ENCODE measurements at places on chromosomes 11 and 22. TPM values are rescaled to one million over a fixed set of nuclear protein-coding genes. Genes with fewer than 3 reads are reported as not detected.

PKNOX2 gene
- 14.5 TPM for total RNA-seq

DNA sequence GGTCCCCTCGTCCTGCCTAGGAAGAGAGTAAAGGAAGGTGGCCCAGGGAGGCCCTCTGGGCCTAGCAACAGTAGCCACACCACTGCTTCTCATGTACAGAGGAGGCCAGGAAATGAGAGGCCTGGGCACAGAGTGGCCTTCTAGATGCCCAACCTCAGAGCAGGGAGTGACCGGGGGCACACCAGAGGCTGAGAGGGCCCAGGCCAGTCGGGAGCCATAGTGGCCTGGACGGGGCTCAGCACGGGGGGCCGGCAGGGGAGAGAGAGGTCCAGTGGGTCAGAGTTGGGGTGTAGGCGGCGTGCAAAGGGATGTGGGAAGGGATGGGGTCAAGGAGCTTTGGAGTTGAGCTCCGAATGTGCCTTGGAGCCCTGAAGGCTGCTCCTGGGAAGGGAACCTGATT lies 25.0 kb upstream of the MYEOV start:
- H3K4me3 ChIP-seq = no peak overlapping the region
- no peaks in the 10 kb centered on the region for H3K27me3 ChIP-seq
- H3K27ac ChIP-seq = no peak overlapping the region
- no peak for DNase-seq

LRRC10B gene
- total RNA-seq = 0.64 TPM

- H3K36me3 ChIP-seq = peaks cover 98% of the 10 kb centered on the region
- no peak overlapping the region for H3K4me3 ChIP-seq
- no peak for DNase-seq
- no peaks in the 10 kb centered on the region for H3K4me1 ChIP-seq
- H3K27me3 ChIP-seq = no peaks in the 10 kb centered on the region
Measured at GRCh38 chr22:40911772-40912171, 39.4 kb upstream of the RBX1 start.

GRCh38 chr11:125675196-125675595 lies 5.5 kb downstream of the ACRV1 start:
- H3K27ac ChIP-seq = no peak overlapping the region
- no peaks in the 10 kb centered on the region for H3K36me3 ChIP-seq
- no peaks in the 10 kb centered on the region for H3K27me3 ChIP-seq
- H3K4me3 ChIP-seq = no peak overlapping the region

RAB39A gene
- 0.37 TPM for total RNA-seq

- no peaks in the 10 kb centered on the region for H3K27me3 ChIP-seq
- H3K4me1 ChIP-seq = no peaks in the 10 kb centered on the region
- no peak overlapping the region for H3K4me3 ChIP-seq
- peaks cover 19% of the 10 kb centered on the region for H3K36me3 ChIP-seq
- H3K27ac ChIP-seq = no peak overlapping the region
Measured at GRCh38 chr22:27990451-27990840, 71.4 kb upstream of the PITPNB start.

DNA sequence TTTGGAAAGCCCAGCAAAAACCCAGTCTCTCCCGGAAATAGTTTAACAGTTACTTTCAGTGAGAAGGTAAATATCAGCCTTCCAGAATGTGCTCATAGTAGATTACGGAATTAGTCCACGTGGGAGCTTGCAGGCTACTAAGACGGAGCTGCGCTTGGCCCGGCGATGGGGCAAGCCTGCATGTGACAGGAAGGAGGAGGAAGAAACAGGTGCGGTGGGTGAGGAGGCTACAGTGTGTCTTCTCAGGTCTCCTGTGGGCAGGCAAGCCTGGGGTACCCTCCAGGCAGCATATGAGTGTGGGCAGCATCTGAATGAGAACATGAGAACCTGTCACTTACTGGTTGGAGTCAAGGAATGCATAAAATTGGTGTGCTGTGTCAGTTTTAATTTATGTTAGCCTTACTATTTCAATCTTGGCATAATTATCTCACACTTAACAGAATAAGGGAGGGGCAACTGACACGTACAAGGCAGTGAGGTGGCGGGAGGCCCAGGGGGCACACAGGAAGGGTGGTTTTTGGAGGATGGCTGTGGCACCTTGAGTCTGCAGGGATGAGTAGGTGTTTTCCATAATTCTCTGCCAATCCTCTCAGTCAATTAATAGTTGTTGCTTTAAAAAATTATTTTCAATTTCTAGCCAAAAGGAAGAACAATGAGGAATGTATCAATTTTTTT lies 35.7 kb downstream of the CLMP start:
- H3K4me1 ChIP-seq = no peaks in the 10 kb centered on the region
- H3K27ac ChIP-seq = no peak overlapping the region
- no peak for DNase-seq
- H3K36me3 ChIP-seq = no peaks in the 10 kb centered on the region

SPDYC gene
- not detected for total RNA-seq

DNA sequence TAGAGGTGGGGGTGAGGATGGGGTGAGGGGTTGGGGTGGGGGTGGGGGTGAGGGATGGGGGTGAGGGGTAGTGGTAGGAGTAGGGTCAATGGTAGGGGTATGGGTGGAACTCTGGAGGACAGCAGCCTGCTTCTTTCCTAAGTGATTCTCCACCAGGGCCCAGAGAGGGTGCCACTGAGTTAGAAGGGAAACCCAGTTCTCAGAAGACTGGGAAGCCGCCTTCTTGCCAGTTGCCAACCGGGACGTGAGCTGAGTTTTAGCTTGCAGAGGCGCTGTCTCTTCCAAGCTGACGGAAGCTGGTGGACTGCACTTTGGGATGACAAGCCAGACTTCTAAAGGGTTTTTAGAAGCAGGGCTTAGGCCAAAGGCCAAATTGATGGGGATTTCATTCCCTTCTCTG lies 104.4 kb downstream of the NAT10 start:
- no peak overlapping the region for H3K27ac ChIP-seq
- no peaks in the 10 kb centered on the region for H3K36me3 ChIP-seq
- no peaks in the 10 kb centered on the region for H3K27me3 ChIP-seq
- H3K4me1 ChIP-seq = peaks cover 6% of the 10 kb centered on the region
- DNase-seq = no peak
- no peak overlapping the region for H3K4me3 ChIP-seq

GRCh38 chr11:62621567-62622470 lies at the start of gene B3GAT3:
Gene B3GAT3 (minus strand): TSS chr11:62621986. CDS start chr11:62621947, 39 bp downstream.
- peak; percentile 99 for DNase-seq
- peak within 1 kb of the TSS; percentile 93 for H3K27ac ChIP-seq
- peaks cover 21% of the 10 kb centered on the region for H3K4me1 ChIP-seq
- no peaks in the 10 kb centered on the region for H3K27me3 ChIP-seq
- H3K36me3 ChIP-seq = peaks cover 2% of the 10 kb centered on the region

CERK gene
- total RNA-seq = 36.0 TPM

RFPL3 gene
- total RNA-seq = not detected

OR4C5 gene
- total RNA-seq = not detected

GRCh38 chr11:84264066-84264465 lies 977.9 kb upstream of the CCDC90B start:
- no peak for DNase-seq
- no peaks in the 10 kb centered on the region for H3K27me3 ChIP-seq
- no peak overlapping the region for H3K4me3 ChIP-seq
- H3K4me1 ChIP-seq = no peaks in the 10 kb centered on the region

DNA sequence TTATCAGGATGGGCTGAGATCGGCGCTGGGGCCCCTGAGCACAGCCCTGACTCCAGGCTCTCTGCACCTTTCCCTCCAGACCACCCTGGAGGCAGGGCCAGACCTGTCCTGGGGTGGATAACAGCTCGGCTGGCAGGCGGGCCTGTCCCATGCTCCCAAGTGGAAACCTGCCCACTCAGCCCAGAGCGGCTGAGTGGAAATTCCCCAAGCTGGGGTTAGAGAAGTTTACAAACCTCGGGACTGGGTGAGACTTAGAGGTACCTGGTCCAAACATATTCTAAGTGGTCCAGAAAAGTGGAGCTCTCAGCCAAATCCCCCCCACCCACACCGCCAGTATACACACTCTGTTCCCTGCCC lies 4.8 kb upstream of the FXYD2 start:
- no peaks in the 10 kb centered on the region for H3K27me3 ChIP-seq
- peaks cover 12% of the 10 kb centered on the region for H3K4me1 ChIP-seq
- DNase-seq = no peak

GRCh38 chr11:69014084-69014851 lies 1.2 kb upstream of the MRGPRF start:
- peaks cover 11% of the 10 kb centered on the region for H3K4me1 ChIP-seq
- H3K27ac ChIP-seq = peak overlapping the region; percentile 58
- DNase-seq = no peak
- no peaks in the 10 kb centered on the region for H3K36me3 ChIP-seq

DNA sequence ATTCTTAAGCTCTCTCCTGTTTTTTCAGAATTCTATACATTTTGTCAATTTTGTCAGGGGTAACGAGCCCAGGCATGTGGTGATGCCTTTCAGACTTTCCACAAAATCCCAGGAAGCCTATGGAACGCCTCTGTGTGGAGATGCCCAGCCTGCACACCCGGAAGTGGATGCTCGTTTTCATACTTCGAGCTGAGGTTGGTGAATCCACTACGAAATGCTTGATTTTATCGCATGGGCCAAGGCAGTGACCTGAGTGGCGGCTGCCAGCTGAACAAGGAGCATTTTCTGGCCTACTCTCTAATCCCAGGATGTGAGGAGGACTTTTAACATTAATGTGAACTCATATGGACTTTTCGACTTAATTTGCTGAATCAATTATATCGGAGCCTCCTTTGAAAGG lies 426.7 kb upstream of the B3GAT1 start:
- no peaks in the 10 kb centered on the region for H3K4me1 ChIP-seq
- H3K36me3 ChIP-seq = no peaks in the 10 kb centered on the region
- H3K4me3 ChIP-seq = no peak overlapping the region
- H3K27me3 ChIP-seq = no peaks in the 10 kb centered on the region
- DNase-seq = no peak

GRCh38 chr22:44020981-44021380 lies 3.1 kb upstream of the PARVB start:
- no peak for DNase-seq
- no peaks in the 10 kb centered on the region for H3K27me3 ChIP-seq
- H3K4me1 ChIP-seq = peaks cover 41% of the 10 kb centered on the region
- H3K27ac ChIP-seq = peak overlapping the region; percentile 36
- no peaks in the 10 kb centered on the region for H3K36me3 ChIP-seq

- peak overlapping the region; percentile 71 for H3K4me3 ChIP-seq
- peak overlapping the region; percentile 93 for H3K27ac ChIP-seq
- DNase-seq = peak; percentile 66
- H3K36me3 ChIP-seq = no peaks in the 10 kb centered on the region
- H3K27me3 ChIP-seq = no peaks in the 10 kb centered on the region
Measured at GRCh38 chr22:35615156-35615555, 2.0 kb downstream of the MB start.

TRPC6 gene
- 0.38 TPM for total RNA-seq

DNA sequence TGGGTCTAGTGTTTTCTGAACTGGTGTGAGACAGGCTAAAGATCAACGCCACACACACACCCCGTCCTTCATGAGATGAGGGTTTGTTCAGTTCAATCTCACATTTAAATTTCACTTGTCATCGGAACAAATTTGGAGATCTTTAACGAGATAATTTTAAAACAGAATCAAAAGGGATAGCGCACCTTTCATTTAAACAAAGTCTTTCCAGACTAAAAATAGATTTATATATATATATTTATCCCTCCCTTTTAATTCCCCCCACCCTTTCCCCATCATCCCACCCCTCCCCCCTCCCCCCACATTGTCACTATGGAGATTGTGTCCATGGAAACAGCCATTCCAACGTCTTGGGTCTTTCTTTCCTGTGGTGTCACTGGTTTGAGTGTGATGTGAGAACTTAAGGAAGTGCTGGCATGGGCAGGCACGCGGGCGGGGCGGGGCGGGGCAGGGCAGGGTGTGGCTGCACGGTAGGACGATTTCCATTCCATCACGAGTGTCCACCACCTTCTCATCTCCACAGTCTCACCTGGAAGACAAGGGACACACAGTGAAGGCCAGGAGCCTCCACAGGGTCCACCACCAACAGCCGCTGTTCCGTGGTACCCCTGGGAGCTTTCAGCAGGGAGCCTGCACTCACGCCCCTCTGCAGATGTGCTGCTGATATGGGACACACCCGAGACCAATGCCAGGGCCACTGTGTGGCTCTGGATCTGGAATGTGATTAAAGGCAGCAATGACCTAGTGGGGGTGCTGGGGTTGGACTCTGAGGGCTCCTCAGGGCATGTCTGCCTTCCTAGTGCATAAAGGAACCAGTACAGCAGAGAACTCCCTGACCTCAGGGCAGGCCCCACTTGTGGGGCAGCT lies 30.5 kb upstream of the CYP2D6 start:
- no peaks in the 10 kb centered on the region for H3K27me3 ChIP-seq
- no peaks in the 10 kb centered on the region for H3K4me1 ChIP-seq
- DNase-seq = no peak
- no peak overlapping the region for H3K27ac ChIP-seq
- peaks cover 10% of the 10 kb centered on the region for H3K36me3 ChIP-seq

CCDC86 gene
- total RNA-seq = 43.9 TPM

DNA sequence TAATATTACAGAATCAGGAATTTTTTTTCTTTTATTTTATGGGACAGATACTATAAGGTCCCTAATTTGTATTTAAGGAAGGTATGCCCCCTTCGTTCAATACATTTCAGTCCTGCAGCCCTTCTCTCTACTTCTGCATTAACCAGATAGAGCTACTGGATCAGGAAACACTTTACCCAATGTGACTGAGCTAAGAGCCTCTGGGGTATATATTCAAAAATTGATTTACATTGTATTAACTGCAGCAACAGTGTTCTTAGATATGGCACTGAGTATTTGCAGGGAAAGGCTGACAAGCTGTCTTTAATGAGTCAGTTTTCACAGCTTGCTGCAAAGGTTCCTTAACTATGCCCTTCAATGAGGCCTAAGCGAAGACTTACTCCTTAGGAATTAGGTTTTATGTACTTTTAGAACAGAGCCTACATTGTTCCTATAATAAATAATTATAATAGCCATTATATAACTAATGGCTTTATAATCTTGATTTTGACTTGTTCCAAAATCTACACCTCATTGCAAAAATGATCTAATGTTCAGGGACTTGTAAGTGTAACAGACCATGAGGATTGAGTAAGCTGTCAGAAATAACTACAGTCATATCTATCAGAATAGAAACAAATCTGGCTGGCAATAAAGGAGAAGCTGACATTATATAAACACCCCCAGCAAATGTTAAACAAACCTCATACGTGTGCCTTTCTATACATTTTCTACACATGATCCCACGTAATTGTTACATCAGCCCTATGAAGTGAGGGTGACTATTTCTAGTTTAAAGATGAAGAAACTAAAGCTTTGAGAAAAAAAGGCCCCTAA lies 55.0 kb downstream of the DDI1 start:
- H3K27me3 ChIP-seq = no peaks in the 10 kb centered on the region
- no peaks in the 10 kb centered on the region for H3K4me1 ChIP-seq
- H3K4me3 ChIP-seq = no peak overlapping the region
